NCI-H524 treated with DMSO at 0.1 percent for 48 hours (cell line): ENCODE measurements at places on chromosomes 11 and 22.

- DNase-seq, result no peak
These were observed 67.9 kb downstream of the DCUN1D5 start for GRCh38 chr11:103024086-103024485.

- no peak for DNase-seq
These were observed 636 bp upstream of the PHOX2A start for GRCh38 chr11:72244361-72245262.

- no peak for DNase-seq
These were observed 58.9 kb downstream of the SHANK2 start for GRCh38 chr11:71193431-71193830.

DNA sequence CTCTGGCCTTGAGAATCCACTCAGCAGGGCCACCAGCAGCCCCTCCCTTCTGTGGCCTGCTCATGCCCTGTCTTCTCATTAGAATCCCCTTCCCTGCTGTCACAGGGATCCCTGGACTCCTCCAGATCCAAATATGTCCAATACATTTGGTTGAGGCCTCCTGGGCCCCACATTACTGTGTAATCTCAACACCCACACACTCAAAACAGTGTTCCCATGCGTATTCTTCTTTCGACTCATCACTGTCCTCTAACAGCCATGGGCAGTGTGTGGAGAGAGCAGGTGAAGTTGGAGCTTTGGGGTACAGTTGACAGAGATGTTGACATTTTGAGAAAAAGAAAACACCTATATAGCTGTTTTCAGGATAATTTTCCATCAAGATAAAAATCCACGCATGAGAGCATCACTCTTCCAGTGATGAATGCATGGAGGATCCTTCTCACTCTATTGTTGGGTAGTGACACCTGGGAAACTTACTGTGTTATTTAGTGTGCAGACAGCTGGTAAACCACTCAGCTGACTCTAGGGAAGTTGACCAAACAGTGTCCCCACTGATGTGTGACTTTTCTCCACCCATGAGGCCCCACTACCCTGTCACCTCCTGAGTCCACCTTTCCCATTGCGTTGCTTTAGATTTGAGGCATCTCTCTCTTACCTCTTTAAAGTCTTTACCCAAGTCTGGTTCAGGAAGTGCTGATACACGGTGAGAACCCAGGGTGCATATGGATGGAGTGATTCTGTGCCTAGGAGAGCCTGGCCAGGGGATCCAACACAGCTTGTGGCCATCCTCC, 28.7 kb upstream of the VPREB1 start:
- DNase-seq, result no peak

DNA sequence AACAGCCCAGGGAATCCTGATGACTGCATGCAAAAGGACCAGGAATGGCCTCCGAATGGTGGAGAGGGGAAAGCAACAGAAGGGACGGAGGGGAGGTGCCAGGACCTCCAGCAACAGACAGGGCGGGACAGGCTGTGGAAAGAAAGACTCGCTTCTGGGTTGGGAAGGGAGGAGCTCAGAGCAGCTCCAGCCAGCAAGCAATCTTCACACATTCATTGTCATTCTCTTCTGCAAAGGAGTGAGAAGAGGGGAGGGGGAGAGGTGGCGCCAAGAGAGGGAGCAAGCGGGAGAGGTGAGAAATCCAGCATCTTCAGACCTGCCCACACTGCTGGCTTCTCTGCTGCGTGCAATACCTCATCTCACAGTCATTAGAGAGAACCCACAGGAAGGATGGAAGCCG, 509.0 kb downstream of the BUD13 start:
- no peak for DNase-seq

DNA sequence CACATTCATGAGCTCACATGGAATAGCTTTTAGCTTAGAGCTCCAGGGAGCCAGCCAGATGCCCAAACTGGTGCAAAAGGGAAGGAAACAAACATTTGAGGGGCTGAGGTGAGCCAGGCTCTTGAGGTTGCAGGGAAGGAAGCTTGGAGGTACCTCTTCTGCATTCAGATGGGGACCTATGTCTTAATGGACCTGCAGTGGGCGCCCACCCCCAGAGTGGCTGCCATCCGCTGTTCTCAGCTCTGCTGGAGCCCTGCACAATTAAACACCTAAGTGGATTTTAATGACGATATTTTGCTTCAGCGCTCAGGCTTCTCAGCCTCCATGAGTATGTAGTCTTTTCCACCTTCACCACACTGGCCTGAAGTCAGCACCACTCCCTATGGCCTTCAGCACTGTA, 100.8 kb downstream of the LDLRAD3 start:
- no peak for DNase-seq

- DNase-seq, result no peak
These were observed 65.2 kb downstream of the MTNR1B start for GRCh38 chr11:93034723-93035039.

GRCh38 chr11:64726867-64727530, 4.0 kb upstream of the NRXN2 start:
- no peak for DNase-seq

DNA sequence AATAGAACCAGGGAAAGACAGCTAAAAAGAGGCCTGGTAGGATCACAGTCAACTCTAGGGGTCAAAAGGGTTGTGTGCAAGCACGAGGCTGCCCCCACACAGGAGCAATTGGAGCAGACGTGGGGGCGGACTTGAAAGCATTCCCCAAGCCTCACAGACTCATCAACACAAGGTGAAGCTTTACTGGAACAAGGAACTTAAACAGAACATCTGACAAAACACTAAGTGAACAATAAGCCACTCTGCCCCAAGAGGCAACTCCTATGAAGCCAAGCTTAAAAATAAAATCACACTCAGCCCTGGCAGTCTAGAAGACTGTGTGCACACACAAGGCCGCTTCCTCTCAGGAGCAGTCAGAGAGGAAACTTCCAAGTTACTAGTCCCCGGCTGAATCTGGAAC, 32.2 kb upstream of the TEAD1 start:
- DNase-seq, result no peak

DNA sequence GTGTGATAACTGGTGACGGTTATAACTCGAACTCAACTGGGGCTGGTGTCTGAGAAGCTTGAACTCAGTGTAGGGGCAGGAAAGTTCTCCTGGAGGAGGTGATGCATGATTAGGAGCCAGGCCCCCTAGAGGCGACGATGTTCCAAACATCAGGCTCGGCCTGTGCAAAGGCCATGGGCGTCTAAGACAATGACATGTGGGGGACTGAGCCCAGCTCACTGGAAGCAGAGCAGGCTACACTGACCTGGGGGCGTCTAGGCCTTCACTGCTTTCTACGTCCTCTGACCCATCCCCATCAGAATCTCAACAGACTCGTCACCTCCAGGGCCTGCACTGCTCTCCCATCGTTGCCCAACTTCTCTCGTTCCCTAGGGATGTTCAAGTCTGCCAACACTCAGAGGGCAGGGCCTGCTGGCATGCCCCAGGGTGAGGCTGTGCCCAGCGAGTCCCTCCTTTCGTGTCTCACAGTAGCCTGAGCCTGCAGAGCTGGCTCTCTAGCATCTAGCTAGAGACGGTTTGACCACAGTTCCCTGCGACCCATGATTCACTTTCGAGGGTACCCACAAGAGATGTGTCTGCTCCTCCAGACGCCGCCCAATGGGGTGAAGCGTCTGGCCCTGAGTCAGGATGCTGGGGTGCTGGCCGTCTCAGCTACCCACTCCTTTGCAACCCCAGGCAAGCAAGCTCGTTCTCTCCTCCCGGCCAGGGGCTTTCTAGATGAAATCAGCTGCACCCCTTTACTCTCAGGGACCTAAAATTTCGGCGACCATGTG, 1.1 kb upstream of the ATG16L2 start:
- no peak for DNase-seq

DNA sequence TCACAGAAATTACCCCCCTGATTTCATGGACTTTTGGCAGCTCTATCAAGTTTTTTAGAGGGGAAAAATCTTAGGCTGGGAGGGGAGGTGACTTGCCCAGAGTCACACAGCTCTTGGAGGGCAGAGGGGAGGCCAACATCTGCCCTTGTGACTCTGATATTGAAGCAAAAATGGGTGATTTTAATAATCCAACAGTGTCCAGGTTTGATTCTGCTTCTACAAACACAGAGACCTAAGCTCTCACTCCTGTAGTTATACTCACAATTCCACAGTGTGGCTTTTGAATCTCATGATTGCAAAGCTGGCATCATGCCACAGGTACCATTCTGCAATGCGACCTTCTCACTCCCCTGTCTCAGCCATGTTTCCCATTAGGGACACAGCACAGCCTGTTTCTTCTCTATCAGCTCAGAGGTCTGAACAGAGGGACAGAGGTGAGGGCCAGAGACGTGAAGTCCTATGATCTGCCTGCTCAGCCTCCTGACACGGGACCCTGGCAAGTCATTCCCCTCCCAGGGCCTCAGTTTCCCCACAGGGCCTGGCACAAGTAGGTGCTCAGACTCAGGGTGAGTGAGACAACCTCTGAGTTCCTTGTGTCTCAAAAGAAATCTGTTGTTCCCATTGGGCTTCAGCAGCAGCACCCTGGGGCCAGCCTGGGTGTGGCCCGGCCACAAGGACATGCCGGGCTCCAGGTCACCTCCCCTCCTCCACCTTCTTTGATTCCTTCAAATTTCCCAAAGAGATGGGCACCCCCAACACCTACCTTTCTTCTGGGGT, 766 bp downstream of the APOL2 start:
- no peak for DNase-seq

DNA sequence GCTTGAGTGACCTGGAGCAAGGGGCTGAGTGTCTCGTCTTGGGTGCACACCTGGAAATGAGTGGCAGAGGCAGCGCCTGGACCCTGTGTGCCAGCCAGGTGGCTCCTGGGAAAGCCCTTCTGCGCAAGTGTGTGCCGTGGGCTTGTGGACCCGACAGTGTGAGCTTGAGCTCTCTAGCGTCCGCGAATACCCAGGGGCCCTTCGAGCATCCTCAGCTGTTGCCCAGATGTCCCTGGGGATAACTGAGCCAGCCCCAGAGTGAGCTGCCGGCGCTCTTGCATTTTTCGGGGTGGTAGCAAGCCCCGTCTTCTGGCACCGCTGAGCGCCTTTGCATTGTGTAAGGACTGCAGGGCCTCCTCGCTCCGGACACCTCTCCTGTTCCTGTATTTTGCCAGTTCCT, 399.2 kb downstream of the TBC1D22A start:
- no peak for DNase-seq

DNA sequence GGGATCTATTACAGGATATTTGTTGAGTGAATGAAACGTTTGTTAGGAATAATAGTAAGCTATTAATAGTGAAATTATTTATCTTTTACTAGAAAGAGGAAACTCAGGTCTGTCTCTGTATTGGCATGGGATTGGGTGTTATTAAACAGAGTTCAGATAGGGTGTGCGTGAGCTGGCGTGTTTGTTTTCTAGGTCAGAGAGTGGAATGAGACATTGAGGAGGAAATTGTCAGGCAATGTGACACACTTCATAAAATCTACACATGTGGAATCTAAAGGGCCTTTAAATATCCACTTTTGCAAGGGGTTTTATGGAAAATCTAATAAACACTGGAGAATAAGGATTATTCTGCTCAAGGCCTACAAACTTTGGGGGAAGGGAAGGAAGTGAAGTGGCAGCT, 552.9 kb downstream of the NTM start:
- DNase-seq, result no peak

DNA sequence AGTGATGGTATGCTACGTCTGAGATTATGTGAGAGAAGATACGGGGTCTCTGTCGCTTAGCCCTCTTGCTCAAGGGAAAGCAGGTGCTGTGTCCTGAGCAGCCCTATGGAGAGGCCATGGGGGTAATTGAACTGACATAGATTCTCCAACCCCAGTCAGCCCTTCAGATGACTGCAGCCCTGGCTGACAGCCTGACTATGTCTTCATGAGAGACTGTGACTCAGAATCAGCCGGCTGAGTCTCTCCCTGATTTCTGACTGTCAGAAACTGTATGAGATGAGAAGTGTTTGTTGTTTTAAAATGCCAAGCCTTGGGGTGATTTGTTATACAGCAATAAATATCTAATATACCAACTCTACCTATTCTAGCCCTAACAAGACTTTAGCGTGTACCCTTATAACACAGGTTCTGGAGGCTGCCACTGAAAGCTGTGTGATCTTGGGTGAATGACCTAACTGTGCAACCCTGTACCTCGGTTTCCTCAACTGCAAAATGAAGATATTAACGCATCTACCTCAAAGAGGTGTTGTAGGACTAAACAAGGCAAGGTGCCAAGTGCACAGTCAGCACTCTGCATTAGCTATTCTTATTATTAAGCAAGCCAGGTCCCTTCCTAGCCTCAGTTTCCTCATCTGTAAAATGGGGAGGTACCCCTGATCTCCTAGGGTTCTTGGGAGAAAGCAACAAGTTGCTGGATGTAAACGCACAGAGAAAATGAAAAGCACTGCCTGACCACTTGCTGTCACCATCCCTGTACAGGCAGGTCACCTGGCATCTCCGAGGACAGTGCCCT, 24.9 kb downstream of the SLC43A1 start:
- DNase-seq, result no peak

DNA sequence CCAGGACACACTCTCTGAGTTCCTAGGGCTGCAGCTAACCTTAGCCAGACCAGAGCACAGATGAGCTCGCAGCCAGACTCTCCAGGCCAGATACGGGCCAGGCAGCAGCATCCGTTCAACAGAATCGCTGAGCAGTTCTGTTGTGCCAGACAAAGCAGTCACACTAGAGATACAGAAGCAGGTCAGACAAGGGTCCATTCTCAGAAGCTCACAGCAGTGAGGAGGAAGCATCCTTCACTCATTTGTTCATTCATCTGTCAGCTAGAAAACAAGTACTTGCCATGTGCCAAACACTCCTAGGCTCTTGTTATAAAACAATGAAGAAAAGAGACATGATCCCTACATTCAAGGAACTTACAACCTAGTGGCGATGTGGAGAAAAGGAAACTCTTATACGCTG, 2.6 kb downstream of the LMO2 start:
- no peak for DNase-seq

GRCh38 chr11:110529043-110529442, 99.3 kb downstream of the FDX1 start:
- no peak for DNase-seq

DNA sequence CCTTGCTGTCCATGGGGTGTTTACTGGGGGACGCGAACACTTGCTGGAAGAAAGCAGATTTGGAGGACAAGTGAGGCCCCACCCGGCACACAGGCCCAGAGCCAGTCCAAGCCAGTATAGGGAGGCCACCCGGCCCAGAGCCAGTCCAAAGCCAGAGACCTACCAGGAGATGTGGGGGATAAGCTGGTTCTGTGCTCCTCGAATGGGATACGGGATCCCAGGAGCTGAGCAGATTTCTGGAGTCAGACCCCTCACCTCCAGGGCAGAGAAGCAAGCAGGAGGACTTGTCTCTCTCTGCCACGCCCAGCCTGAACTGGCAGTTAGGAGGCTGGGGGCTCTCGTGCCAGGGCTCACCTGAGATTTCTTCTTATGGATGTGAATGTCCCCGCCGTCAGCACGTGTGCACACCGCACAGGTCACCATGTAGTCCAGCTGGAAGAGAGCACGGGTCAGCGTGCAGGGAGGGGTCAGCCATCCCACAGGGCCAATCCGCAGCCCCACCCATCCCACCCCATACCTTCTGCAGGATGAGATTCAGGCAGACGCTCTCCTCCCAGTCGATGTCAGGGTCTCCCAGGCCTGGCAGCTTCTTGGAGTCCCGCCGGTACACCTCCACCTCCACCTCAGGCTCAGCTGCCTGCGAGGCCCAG, 35.3 kb downstream of the KIAA0930 start:
- no peak for DNase-seq

GRCh38 chr11:8867931-8868631, 42.9 kb upstream of the AKIP1 start:
- DNase-seq, result no peak

- no peak for DNase-seq
These were observed 44.9 kb downstream of the GRAMD1B start for GRCh38 chr11:123474994-123475393.
